ENCODE measurements at places on chromosomes 1 and 21. TPM values are rescaled to one million over a fixed set of nuclear protein-coding genes. Genes with fewer than 3 reads are reported as not detected.

- DNase-seq, result no peak
These were observed 18.6 kb upstream of the PTPRC start for GRCh38 chr1:198620218-198620617.

The SCCPDH gene
- total RNA-seq, result 17.1 TPM

The ANXA9 gene
- total RNA-seq, result 0.27 TPM

The HEYL gene
- 0.19 TPM for total RNA-seq

The VAV3 gene
- total RNA-seq, result 1.3 TPM

The LMOD1 gene
- total RNA-seq, result not detected
